Left ventricle myocardium superior (tissue), 1 donor: ENCODE measurements at places on chromosomes 1 and 21. TPM values are rescaled to one million over a fixed set of nuclear protein-coding genes. Genes with fewer than 3 reads are reported as not detected.

MAN1C1 gene
- 17.9 TPM for total RNA-seq

DIO1 gene
- not detected for total RNA-seq

CELSR2 gene
- total RNA-seq = 9.8 TPM

PROK1 gene
- not detected for total RNA-seq

GRCh38 chr1:211333906-211334305, 7.3 kb downstream of the TRAF5 start:
- DNase-seq = no peak

DNA sequence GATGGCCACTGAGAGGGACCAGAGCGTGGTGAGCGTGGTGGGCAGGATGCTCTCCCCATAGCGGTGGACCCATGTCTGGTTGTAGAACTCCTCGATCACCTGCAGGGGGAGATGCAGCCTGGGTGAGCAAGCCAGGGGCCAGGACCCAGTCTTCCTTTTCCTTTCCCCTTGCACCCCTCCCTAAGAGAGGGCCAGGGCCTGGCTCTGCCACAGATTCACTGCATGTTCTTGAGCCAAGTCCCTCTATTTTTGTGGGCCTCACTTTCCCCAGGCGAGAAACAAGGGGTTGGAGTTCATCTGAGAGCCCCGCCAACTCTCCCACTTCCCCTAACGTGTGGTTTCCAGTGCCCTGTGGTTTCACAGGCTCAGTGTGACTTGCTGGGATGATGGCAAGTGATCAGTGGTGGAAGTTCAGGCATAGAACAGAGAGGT, 27.5 kb downstream of the SLC2A1 start:
- DNase-seq = no peak

DNA sequence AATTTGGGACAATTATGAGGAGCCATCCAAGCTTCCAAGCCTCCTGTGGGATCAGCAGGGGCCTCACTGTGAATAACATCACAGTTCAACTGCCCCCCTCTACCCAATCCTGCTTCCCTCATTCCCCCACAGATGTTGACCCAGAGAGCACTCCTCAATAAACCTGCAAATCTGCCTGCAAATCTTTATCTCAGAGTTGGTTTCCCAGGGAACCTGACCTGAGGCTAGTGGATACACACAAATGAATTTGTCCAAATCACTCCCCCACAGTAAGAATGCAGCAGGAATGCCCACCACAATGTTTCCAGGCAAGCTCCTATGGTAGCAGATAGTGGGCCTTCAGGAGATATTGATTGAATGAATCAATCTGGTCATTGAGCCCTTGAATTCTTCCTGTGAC, 56.4 kb upstream of the HIVEP3 start:
- no peak for DNase-seq

DNA sequence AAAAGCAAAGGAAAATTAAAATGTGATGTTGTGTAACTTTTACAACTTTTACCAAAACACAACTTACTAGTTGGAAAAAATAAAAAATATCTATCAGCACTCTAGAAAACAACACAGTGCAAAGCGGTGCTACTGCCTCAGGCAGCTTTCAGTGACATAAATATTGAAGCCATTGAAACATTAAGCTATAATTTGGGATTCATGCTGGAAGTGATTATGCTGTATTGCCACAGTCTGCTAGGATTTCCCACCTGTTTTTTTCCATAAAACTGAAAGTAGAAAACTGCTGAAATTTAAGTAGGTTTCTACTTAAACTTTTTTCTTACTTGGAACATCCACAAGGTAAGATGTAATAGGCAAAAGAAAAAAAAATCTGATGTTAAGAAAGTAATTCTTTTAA, 674.4 kb downstream of the KCNT2 start:
- DNase-seq = no peak

- no peak for DNase-seq
Observed at GRCh38 chr1:185463011-185463410, 146.0 kb upstream of the IVNS1ABP start.

DNA sequence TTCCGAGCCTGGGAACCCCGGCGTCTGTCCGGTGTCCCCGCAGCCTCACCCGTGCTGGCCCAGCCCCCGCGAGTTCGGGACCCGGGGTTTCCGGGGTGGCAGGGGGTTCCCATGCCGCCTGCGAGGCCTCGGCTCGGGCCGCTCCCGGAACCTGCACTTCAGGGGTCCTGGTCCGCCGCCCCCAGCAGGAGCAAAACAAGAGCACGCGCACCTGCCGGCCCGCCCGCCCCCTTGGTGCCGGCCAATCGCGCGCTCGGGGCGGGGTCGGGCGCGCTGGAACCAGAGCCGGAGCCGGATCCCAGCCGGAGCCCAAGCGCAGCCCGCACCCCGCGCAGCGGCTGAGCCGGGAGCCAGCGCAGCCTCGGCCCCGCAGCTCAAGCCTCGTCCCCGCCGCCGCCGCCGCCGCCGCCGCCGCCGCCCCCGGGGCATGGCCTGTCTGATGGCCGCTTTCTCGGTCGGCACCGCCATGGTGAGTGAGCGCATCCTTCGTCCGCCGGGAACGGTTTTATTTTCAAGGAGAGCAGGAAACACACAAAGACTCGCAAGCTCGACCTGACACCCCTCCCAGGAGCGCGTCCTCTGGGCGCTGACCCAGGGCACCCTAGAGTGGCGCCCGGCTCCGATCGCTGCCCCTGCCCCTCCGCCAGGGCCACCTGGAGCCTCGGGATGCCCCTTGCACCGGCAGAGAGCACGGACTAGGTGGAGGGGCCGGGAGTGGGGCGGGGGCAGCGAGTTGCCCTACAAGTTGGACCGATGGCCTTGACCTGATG, at the start of gene ABCG1:
Gene ABCG1 (plus strand): TSS at position 305 of the 770 bp plus-strand sequence. CDS start 123 bp downstream, at position 428.
- peak; percentile 78 for DNase-seq
